Fibroblast of skin of right biceps (primary cell): ENCODE measurements at places on chromosomes 16 and 17.

- no peak for DNase-seq
Observed at GRCh38 chr16:632486-633335, 1.9 kb downstream of the WFIKKN1 start.

GRCh38 chr16:56289862-56290261 lies 98.6 kb downstream of the GNAO1 start:
- DNase-seq, result no peak

GRCh38 chr16:83227336-83227735 lies 580.4 kb upstream of the HSBP1 start:
- no peak for DNase-seq

GRCh38 chr16:3810198-3810664 lies 70.3 kb downstream of the CREBBP start:
- DNase-seq, result no peak

GRCh38 chr17:78128551-78129350 lies at the start of gene TMC6:
TSS of gene TMC6 (minus strand) at chr17:78128755. CDS start at chr17:78126832, 1,923 bp downstream.
- DNase-seq, result no peak

DNA sequence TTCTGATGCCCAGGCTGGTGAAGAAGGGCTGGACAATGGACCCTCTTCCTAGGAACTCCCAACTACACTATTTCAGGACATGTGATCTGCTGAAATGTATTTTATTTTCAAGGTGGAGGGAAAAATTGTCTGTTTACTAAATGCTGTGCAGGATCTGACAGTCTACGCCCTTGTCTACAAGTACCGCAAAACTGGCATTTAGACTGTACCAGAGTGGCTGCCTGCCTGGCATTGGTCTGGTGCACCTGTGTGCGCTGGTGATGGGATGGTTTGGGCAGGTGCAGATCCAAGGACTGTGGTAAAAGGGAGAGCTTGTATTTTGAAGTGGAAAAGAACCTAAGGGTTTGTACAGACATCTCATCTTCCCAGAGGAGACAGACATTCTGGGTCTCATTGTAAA lies 79.7 kb downstream of the AIPL1 start:
- DNase-seq, result no peak

DNA sequence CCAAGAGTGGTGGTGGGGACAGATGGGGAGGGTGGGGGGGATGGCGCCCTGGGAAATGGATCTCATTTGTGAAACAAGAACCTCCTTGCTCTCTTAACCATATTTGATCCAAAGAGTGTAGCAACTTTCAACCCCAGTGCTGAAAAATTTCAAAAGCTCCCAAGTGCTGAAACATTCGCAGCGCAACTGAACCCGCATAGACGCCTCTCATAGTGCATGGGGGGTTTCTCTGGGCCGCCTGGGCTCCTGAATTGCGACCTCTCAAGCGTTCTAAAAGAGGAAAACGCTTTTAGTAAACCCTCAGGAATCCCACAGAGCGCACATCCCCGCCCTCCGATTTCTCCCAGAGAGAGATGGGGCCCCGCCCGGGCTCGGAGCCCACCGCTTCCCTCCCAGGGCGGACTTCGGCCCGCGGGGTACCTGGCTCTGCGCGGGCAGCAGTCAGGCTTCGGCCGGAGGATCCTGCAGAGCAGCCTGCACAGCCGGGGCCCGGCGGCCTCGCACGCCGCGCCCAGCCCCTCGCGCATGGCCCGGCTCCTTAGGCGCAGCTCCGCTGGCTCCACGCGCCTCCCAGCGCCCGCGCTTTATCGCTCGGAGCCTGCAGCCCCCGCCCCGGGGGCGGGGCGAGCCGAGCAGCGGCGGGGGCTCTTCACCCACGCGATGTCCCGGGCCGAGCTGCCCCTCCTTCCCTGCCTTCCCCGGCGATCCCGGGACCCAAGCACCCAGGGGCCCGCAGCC lies 7.0 kb downstream of the NOS2 start:
- DNase-seq, result peak; percentile 25
